ENCODE measurements at places on chromosomes 1 and 21. TPM values are rescaled to one million over a fixed set of nuclear protein-coding genes. Genes with fewer than 3 reads are reported as not detected.

The FLG2 gene
- not detected for total RNA-seq

The ALX3 gene
- total RNA-seq: not detected

The LCE2C gene
- total RNA-seq: not detected

The CFAP107 gene
- not detected for total RNA-seq

The C1orf174 gene
- 23.8 TPM for total RNA-seq

The MYOG gene
- total RNA-seq: not detected

The CYP4Z1 gene
- under 0.01 TPM for total RNA-seq

The EFNA1 gene
- 1.9 TPM for total RNA-seq

The LENEP gene
- not detected for total RNA-seq

The CFAP74 gene
- total RNA-seq: not detected

The TCHH gene
- not detected for total RNA-seq

The NEGR1 gene
- total RNA-seq: 83.2 TPM

The PALMD gene
- total RNA-seq: 38.3 TPM

The SLC6A17 gene
- 0.22 TPM for total RNA-seq

The HPDL gene
- total RNA-seq: 0.39 TPM

The PRRC2C gene
- total RNA-seq: 74.0 TPM

The AKNAD1 gene
- total RNA-seq: 0.39 TPM

The VANGL2 gene
- not detected for total RNA-seq

The ENO1 gene
- total RNA-seq: 2,631 TPM

The RNF207 gene
- total RNA-seq: 10.7 TPM

The RGS7 gene
- total RNA-seq: not detected

All from articular chondrocyte of knee joint (primary cell).